MM.1S (cell line): ENCODE measurements at places on chromosomes 5 and 9.

DNA sequence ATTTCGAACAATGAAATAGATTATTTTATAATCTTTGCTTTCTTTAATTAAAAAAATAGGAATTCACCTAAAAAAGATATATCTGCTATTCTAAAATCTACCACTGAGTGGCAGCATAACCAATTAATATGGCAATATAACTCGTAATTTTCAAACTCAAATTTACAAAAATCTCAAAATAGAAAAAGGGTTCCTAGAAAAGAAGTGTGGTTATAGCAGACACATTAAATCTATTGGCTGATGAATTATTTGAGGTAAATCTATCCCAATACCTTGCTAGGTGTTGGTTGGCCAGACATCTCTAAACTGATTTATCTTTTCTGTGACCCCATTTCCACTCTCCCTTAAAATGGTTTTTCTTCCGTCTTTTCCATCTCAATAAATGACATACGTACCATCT lies 30.2 kb upstream of the NRG2 start:
- H3K4me1 ChIP-seq: no peaks in the 10 kb centered on the region
- no peak overlapping the region for H3K4me3 ChIP-seq
- no peaks in the 10 kb centered on the region for H3K36me3 ChIP-seq
- no peaks in the 10 kb centered on the region for H3K27me3 ChIP-seq
- no peak overlapping the region for H3K27ac ChIP-seq
- peak; percentile 33 for DNase-seq

DNA sequence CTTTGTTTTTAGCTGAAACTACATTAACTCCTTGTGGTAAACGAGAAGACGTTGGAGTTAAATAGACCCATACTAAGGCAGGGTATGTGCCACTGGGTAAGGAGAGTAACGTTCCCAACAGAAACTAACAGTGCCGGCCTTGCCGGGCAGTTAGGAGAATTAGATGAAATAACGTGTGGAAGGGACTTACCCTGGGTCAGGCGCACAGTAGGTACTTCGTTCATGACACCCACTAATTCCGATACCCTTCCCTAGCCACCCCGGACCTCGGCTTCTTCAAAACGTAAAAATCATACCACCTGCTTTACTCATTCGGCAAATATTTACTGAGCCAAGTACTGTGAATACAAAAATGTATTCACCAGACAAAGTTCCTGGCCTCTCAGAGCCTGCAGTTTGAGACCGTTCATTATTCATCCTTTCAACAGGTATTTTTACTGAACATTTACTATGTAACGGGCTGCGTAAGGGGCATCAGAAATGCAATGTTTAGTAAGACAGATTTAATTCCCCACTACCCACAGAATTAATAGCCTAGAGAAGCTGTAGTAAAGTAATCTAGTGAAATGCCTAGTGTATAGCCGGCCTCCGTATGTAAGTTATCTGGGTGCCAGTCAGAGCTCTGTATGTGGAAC lies 3.2 kb upstream of the SMIM23 start:
- H3K27me3 ChIP-seq: no peaks in the 10 kb centered on the region
- no peaks in the 10 kb centered on the region for H3K4me1 ChIP-seq
- H3K36me3 ChIP-seq: no peaks in the 10 kb centered on the region
- no peak overlapping the region for H3K27ac ChIP-seq
- H3K4me3 ChIP-seq: no peak overlapping the region

DNA sequence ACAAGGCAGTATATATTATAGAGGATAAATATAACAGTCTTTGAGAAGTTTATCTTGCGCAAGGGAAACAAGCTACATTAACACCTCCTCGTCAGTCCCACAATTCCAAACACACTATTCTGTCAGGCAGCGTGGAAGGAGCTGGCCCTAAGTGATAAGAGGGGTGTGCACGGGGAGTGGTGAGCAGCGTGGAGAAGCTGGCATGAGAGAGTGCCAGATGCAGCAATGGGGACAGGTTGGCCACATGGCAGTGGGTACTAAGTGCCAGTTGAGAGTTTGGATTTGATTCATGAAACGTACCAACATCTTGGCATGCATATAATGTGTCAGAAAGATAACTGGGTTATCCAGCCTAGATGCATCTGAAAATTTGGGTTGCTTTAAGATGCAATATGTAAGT lies 460.2 kb downstream of the ICE1 start:
- no peaks in the 10 kb centered on the region for H3K4me1 ChIP-seq
- H3K36me3 ChIP-seq: no peaks in the 10 kb centered on the region
- H3K27me3 ChIP-seq: no peaks in the 10 kb centered on the region
- no peak overlapping the region for H3K4me3 ChIP-seq
- no peak for DNase-seq

DNA sequence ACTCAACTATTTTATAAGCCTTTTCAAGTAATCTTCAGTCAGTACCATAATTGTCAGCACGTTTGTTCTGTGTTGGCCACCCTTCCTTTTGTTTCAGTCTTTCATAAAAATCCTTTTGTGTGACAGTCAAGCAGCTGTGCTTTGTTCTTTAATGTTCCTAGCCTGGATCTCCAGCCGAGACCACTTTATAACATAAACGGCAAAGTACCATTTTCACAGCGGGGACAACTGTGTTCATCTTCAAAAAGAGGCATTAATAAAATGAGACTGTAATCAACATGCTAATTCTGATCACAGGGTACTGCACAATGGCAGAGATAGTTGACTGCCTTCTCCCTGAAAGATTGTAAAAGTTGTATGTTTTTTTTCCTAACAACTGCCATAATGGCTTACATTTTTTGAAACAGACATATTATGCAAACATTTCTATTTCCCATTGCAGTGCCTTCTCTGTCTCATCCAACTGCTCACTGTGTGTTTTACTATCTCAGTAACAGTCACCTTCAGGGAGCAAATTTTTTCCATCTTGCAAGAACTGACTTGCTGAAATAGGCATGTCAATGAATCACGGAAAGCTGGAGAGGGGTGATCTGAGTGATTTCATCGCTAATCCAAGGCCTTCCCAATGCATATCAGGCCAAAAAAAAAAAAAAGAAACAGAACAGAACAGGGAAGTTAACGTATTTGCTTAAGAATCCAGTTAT lies 828.5 kb upstream of the DMAC1 start:
- H3K4me1 ChIP-seq: no peaks in the 10 kb centered on the region
- DNase-seq: no peak
- no peak overlapping the region for H3K27ac ChIP-seq
- H3K4me3 ChIP-seq: no peak overlapping the region

- H3K4me3 ChIP-seq: no peak overlapping the region
- no peaks in the 10 kb centered on the region for H3K36me3 ChIP-seq
- H3K4me1 ChIP-seq: peaks cover 23% of the 10 kb centered on the region
- DNase-seq: no peak
- no peak overlapping the region for H3K27ac ChIP-seq
- H3K27me3 ChIP-seq: peaks cover 29% of the 10 kb centered on the region
Measured at GRCh38 chr5:143436871-143437270, 33.4 kb upstream of the NR3C1 start.

GRCh38 chr9:36123515-36123914 lies 13.0 kb upstream of the GLIPR2 start:
- no peaks in the 10 kb centered on the region for H3K36me3 ChIP-seq
- H3K4me3 ChIP-seq: no peak overlapping the region
- H3K4me1 ChIP-seq: no peaks in the 10 kb centered on the region
- H3K27me3 ChIP-seq: no peaks in the 10 kb centered on the region
- no peak overlapping the region for H3K27ac ChIP-seq

DNA sequence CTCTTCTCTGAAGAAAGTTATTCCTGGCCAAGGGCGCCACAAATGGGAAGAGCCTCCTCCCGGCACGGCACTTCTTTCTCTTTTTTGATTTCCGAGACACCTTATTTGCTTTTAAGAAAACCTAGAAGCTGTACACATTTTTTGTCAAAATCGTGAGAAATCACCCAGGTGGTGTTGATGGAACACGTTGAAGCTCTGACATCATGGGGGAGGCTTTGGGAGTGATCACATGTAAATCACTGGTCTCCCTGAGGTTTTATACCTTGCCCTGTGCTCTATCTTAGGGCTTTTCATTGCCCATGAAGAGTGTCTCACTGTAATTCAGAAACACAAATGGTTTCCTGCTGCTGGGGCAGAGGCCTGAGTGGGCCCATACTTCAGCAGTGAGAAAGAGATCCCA lies 27.4 kb downstream of the SLC36A1 start:
- H3K36me3 ChIP-seq: no peaks in the 10 kb centered on the region
- no peak overlapping the region for H3K4me3 ChIP-seq
- no peaks in the 10 kb centered on the region for H3K4me1 ChIP-seq
- no peaks in the 10 kb centered on the region for H3K27me3 ChIP-seq
